CD4-positive, alpha-beta T cell treated with Interleukin-4 for 4 hours (primary cell): ENCODE measurements at places on chromosomes 11 and 22.

DNA sequence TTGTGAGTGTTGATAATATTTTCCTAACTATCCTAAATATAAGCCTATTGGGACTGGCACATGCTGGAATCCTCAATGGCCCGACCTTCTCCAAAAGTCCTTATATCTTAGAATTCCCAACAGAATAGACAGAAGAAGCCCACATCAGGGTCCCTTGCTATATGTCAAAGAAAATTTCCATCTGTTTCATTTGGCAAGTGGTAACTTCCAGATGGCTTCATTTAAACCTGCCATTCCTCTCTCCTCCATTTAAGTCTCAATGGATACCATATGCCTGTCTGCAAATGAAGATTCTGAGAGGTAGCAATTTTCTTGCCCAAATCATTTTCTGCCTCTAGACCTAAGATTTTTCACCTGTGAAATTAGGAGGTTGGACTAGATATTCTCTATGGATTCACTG is 73.1 kb upstream of the KCNA4 start:
- DNase-seq = no peak

- DNase-seq = no peak
These were observed 106.2 kb upstream of the TBCEL start for GRCh38 chr11:120917559-120918239.

GRCh38 chr11:45110562-45110961 is 35.9 kb upstream of the PRDM11 start:
- DNase-seq = peak; percentile 78

- no peak for DNase-seq
These were observed 83.3 kb downstream of the GGT1 start for GRCh38 chr22:24686280-24686679.

DNA sequence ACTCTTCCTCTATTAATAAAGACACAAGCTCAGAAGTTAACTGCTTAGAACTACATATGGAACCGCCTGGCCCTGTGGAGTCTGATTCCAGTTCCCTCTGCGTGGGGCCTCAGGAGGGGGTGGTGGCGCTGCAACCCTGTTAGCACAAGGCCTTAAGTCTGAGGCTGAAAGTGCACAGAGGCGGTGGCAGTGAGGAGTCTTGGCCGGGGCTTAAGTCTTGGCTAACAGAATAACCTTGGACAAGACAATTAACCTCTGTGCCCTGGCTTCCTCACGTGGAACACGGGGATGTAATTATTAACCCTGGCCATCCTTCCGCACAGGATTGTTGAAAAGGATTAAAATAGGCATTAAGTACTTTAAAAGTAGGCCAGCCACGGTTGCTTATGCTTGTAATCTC is 191.5 kb downstream of the CEP164 start:
- no peak for DNase-seq

- no peak for DNase-seq
These were observed 26.1 kb downstream of the B3GAT1 start for GRCh38 chr11:134385774-134386565.

- DNase-seq = no peak
These were observed 14.5 kb downstream of the THOC5 start for GRCh38 chr22:29539105-29539504.

DNA sequence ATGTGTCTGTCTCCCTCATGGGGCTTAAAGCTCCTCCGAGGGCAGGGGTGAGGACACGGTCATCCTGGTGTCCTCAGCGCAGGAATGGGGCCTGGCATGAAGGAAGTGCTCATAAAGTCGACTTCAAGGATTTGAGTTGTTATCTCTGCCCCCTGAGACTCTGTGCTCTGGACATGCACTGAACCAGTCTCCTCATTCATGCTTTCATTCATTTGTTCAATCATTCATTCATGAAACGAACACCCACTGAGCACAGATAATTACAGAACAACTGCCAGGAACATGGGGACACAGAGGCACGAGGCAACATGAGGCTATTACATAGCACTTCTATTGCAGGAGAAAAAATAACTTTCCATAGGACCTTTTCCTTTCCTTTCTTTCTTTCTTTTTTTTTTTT is 16.5 kb downstream of the TMPRSS6 start:
- DNase-seq = no peak
